ENCODE measurements at places on chromosomes 5 and 9. TPM values are rescaled to one million over a fixed set of nuclear protein-coding genes. Genes with fewer than 3 reads are reported as not detected.

Gene IFNK
- not detected for total RNA-seq

Gene CACNA1B
- total RNA-seq: 0.11 TPM

Gene GRAMD2B
- total RNA-seq: 5.5 TPM

Gene RNF183
- not detected for total RNA-seq

Gene CDKN2A
- 9.3 TPM for total RNA-seq

Gene CYLC2
- not detected for total RNA-seq

Gene SYK
- not detected for total RNA-seq

Gene PSMD5
- 70.2 TPM for total RNA-seq

Gene SARDH
- total RNA-seq: 0.30 TPM

Gene TSSK1B
- total RNA-seq: not detected
